ENCODE measurements at places on chromosomes 12 and 14. TPM values are rescaled to one million over a fixed set of nuclear protein-coding genes. Genes with fewer than 3 reads are reported as not detected.
A peak's percentile ranks its signal among the peaks of the same experiment; 100 is the strongest.

DNA sequence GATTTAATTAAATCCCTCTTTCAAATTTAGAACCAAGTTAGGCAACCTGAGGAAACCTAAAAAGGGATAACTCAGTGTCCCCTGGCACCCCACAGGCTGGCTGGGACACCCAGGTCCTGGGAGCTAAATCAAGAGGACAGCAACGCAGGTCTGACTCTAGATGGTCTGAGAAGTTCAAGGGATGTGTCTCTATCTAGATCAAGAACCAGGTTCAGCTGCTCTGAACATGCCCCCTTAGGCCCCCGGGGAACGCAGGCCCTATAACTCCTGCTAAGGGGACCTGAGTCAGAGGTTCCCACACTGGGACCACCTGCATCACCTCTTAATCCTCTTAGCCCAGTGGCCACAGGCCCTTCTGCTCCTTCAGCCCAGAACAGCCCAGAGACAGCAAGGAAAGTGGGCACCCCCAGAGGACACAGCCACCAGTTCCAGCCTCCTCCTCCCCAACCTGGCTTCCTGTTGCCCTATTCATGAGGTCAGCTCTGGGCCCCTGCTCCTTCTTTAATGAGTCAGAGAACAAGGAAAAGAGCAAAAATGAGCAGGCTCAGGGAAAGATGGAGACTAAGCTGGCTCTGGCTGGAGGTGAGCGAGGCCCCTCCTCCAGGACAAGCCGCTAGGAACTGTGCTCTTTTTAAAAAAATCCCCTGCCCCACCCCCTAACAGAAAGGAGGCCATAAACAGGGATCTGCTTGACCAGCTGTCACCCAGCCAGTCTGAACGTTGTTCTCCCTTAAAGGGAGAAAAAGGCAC lies 10.8 kb downstream of the PITPNM2 start:
- H3K36me3 ChIP-seq = peaks cover 9% of the 10 kb centered on the region
- no peaks in the 10 kb centered on the region for H3K27me3 ChIP-seq
- DNase-seq = no peak

DNA sequence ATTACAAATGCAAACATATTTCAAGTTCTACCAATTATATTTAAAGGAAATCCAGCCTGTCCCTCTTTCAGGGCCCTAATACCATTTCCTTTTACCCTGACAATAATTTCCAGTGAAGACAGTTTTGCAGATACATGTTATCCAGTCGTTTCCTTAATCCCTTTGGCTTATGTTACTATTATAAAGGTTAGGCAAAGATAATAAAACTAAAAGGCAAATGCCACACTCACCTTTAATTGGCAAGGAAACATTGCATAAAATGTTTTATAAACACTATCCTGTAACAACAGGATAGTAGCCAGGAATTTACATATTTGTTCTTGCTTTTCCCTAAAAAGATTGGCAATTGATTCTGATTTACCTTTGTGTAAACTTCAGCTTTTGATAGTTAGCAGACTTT lies 168.7 kb downstream of the AEBP2 start:
- no peak overlapping the region for H3K4me3 ChIP-seq
- no peak overlapping the region for H3K27ac ChIP-seq
- H3K27me3 ChIP-seq = no peaks in the 10 kb centered on the region
- no peak for DNase-seq

DNA sequence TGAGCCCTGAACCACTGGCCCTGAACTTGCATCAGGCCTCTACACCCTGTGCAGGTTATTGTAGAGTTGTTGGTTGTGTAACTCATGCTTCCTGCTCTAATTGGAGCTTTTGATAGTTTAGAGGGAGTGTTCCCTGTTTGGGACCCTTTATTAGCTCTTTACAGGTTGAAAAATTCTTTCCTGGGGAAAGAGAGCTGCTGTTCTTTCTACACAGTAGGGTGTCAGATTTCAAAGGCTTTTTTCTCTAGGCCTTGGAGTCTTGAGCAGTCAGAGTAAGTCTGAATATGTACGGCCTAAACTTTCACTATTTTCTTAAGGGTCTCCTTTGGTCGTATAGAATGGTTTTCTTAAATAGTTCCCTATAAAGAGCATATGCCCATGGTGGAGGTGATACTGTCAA lies 60.8 kb upstream of the NEDD1 start:
- DNase-seq = peak; percentile 29
- H3K4me1 ChIP-seq = no peaks in the 10 kb centered on the region
- no peak overlapping the region for H3K4me3 ChIP-seq
- H3K36me3 ChIP-seq = no peaks in the 10 kb centered on the region
- no peak overlapping the region for H3K27ac ChIP-seq
- H3K27me3 ChIP-seq = peaks cover 4% of the 10 kb centered on the region

GRCh38 chr14:24725311-24725710 lies 91.3 kb upstream of the GZMB start:
- no peak overlapping the region for H3K4me3 ChIP-seq
- no peak for DNase-seq
- H3K36me3 ChIP-seq = no peaks in the 10 kb centered on the region
- peaks cover 41% of the 10 kb centered on the region for H3K27me3 ChIP-seq
- no peaks in the 10 kb centered on the region for H3K4me1 ChIP-seq
- no peak overlapping the region for H3K27ac ChIP-seq

GRCh38 chr12:104974626-104975290 lies 11.4 kb upstream of the NOPCHAP1 start:
- H3K27me3 ChIP-seq = peaks cover 9% of the 10 kb centered on the region
- no peak overlapping the region for H3K4me3 ChIP-seq
- peak; percentile 25 for DNase-seq

- no peak overlapping the region for H3K27ac ChIP-seq
- no peaks in the 10 kb centered on the region for H3K4me1 ChIP-seq
- no peak for DNase-seq
- H3K36me3 ChIP-seq = no peaks in the 10 kb centered on the region
- H3K27me3 ChIP-seq = no peaks in the 10 kb centered on the region
- H3K4me3 ChIP-seq = no peak overlapping the region
These were observed 285.9 kb downstream of the TMTC2 start for GRCh38 chr12:82972624-82973023.

Gene LRCOL1
- not detected for total RNA-seq

Measured in activated CD4-positive, alpha-beta T cell treated with anti-CD3 and anti-CD28 coated beads, Interleukin-2, amount 10 ng/mL, durations not matched to agents 24 days and 14 days (primary cell).